Mesenchymal stem cell (in vitro differentiated cells and primary cell): ENCODE measurements at places on chromosomes 11 and 22.

GRCh38 chr22:21780259-21780658, 44.7 kb upstream of the YPEL1 start:
- no peak for DNase-seq

- DNase-seq, result peak; percentile 99
These were observed 56.9 kb upstream of the PRSS23 start for GRCh38 chr11:86743223-86744118.

DNA sequence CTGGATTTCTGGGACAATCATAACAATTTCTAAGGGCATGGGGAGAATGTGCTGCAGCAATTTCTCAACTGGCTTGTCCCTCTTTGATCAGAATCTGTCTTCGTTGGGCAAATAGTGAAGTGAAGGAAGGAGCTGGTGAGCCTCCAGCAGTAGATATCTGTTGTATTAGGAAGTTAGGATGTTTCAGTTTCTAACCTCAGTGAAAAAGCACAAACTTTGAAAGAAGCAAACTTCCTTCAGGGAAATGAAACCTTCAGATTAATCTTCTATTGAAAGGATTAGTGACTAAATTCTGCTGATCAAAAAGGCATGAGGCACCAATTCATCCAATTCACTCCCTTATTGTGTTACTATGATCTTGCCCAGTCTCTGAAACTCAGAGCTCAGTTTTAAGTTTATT, 24.3 kb downstream of the LMO2 start:
- DNase-seq, result no peak

GRCh38 chr11:19843079-19843478, 130.4 kb downstream of the NAV2 start:
- no peak for DNase-seq

- DNase-seq, result peak; percentile 31
These were observed 14.3 kb upstream of the EFCAB6 start for GRCh38 chr22:43826142-43827002.

DNA sequence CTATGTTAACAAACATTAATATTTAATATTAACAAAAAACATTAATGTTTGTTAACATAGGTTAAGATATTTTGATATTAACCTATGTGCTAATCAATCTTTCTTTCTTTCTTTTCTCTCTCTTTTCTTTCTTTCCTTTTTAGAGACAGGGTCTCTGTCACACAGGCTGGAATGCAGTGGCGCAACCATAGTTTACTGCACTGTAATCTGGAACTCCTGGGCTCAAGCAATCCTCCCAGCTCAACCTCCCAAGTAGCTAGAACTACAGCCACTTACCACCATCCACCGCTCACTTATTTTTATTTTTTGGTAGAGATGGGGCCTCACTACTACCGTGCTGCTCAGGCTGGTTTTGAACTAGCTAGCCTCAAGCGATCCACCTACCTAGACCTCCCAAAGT, 13.2 kb downstream of the SIK3 start:
- DNase-seq, result peak; percentile 48

GRCh38 chr11:10696468-10697322, 3.1 kb upstream of the IRAG1 start:
- no peak for DNase-seq

- no peak for DNase-seq
These were observed 103.4 kb downstream of the MSANTD4 start for GRCh38 chr11:105918600-105918999.

- no peak for DNase-seq
These were observed 269.2 kb upstream of the SYN3 start for GRCh38 chr22:33327348-33327860.

DNA sequence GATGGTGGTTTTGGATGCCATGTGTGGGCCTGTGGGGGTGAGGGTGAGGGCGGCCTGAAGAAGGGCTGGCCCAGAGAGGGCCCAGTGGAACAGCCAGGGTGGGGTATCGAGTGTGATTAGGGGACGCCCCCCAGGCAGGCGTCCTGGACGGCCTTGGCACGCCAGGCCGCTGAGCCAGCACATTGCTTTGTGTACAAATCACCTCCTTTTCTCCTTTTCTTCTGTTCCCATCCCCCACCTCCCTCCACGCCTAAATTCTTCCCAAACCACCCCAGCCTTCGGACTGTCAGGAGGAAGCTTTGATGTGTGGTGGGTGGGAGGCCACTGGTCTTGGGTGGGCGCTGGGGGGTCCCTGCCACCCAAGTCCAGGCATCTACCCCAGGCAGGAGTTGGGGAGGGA, 7.8 kb upstream of the CD248 start:
- peak; percentile 49 for DNase-seq

- DNase-seq, result peak; percentile 77
These were observed 23.5 kb downstream of the TP53I11 start for GRCh38 chr11:44927174-44927661.

DNA sequence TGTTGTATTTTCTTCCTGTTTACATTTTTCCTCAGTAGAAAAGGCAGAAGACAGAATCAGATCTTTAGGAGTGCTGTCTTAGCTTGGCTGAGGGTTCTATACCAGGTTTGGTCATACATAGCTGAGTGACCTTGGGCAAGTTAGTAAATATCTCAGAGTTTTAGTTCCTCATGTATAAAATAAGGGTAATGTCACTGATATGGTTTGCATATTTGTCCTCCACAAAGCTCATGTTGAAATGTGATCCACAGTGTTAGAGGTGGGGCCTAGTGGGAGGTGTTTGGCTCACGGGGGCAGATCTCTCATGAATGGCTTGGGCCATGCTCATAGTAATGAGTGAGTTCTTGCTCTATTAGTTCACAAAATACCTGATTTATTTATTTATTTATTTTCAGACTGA, 7.5 kb upstream of the HTR3A start:
- no peak for DNase-seq

DNA sequence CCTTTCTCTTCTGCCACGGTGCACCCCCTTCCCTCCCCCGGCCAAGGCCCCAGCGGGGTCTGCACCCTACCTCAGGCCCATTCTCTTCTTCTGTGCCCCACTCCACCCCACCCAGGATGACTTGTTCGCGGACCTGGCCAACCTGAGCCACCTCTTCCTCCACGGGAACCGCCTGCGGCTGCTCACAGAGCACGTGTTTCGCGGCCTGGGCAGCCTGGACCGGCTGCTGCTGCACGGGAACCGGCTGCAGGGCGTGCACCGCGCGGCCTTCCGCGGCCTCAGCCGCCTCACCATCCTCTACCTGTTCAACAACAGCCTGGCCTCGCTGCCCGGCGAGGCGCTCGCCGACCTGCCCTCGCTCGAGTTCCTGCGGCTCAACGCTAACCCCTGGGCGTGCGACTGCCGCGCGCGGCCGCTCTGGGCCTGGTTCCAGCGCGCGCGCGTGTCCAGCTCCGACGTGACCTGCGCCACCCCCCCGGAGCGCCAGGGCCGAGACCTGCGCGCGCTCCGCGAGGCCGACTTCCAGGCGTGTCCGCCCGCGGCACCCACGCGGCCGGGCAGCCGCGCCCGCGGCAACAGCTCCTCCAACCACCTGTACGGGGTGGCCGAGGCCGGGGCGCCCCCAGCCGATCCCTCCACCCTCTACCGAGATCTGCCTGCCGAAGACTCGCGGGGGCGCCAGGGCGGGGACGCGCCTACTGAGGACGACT, 15.9 kb downstream of the RTN4RL2 start:
- DNase-seq, result no peak

GRCh38 chr11:1111545-1112212, 37.0 kb downstream of the MUC2 start:
- no peak for DNase-seq

DNA sequence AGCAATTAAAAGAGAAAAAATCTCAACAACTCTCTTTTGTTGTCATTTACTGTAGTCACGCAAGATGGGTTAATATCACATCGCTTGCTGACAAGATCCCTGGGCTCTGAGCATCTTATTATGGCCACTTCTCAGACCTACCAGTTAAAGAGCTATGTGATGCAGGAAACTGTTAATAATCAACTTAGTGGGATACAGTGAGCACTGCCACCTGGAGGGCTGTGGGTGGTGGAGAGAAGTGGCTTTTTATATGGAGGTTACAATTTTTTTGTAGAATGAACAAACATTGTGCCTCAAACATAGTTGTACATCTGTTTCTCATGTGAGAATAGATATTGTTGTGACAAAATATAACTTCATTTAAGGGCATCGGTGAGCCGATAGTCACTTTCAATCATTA, 181.0 kb downstream of the TENM4 start:
- no peak for DNase-seq

DNA sequence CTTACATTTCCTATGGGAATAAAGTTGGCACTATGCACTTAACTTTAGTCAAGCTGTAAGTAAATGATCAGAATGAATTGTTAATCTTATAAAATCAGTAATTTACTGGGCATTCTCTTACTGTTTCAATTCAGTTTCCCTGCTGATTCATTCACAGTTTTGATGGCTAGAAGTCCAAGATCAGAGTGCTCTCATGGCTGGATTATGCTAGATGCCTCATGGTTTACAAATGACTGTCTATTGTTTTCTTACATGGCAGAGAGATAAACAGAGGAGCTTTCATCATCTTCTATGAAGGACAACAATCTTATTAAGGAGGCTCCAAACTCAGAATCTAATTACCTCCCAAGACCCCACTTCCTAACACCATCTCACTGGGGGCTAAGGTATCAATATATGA, 135.1 kb upstream of the CARD18 start:
- no peak for DNase-seq

- peak; percentile 12 for DNase-seq
These were observed 19.5 kb downstream of the CLTCL1 start for GRCh38 chr22:19271856-19272535.

DNA sequence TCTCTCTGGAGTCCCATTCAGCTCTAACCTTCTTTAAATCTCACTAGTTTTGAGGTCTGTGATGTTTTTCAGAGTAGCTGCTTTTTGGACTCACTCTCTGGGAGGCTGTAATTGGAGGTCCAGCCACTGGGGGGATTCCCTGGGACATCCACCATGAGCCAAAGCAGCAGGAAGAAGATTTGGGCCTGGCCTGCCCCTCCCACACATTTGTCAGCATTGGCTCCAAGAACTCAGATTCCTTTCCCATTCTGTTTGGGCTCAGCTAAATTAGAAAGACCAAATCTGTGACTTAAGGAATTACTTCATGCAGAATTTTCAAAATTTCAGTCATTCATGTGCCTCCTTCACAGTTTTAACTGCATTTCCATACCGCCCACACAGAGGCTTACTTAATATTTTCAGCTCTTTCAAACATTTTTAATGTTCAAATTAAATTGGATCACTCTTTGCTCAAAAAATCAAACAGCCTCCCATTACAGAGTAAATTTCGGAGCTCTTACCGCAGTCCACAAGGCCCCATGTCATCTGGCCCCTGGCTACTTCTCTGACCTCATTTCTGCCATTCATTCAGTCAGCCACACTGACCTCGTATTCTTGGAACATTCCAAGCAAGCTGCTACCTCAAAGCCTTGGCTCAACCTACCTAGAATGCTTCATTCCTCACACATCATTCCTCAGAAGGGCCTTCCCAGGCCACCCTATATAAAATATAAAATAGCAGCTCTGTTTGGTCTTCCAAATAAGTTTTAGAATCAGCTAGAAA, 54.5 kb upstream of the RRAS2 start:
- no peak for DNase-seq

GRCh38 chr11:94928117-94928990, 45.0 kb downstream of the CWC15 start:
- DNase-seq, result peak; percentile 52

GRCh38 chr22:46373921-46374662, 38.6 kb downstream of the TRMU start:
- DNase-seq, result no peak

DNA sequence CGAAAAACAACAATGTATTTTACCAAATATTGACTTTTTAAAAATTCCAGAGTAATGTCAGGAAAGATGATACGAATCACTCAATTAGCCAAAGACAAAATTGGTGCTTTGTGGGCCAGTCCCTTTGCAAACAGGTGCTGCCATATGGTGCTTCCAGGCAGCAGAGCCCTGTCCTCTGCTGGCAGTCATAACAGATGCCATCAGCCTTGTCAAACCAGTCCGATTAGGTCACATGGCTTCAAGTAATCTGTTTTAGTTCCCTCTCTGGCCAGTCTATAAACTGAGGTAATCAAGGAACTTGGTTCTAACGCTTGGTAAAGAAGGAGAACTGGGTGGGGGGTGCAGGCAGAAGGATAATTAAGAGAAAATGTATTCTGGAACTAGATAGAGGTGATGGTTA, 49.1 kb upstream of the CAPRIN1 start:
- no peak for DNase-seq

GRCh38 chr22:33255791-33256190, 197.6 kb upstream of the SYN3 start:
- DNase-seq, result no peak

- DNase-seq, result no peak
These were observed 1417.4 kb downstream of the TBC1D22A start for GRCh38 chr22:48179571-48180546.

GRCh38 chr11:45834298-45834756, 12.9 kb upstream of the CRY2 start:
- no peak for DNase-seq

- peak; percentile 60 for DNase-seq
These were observed 37.6 kb upstream of the TMEM135 start for GRCh38 chr11:86999859-87000753.

DNA sequence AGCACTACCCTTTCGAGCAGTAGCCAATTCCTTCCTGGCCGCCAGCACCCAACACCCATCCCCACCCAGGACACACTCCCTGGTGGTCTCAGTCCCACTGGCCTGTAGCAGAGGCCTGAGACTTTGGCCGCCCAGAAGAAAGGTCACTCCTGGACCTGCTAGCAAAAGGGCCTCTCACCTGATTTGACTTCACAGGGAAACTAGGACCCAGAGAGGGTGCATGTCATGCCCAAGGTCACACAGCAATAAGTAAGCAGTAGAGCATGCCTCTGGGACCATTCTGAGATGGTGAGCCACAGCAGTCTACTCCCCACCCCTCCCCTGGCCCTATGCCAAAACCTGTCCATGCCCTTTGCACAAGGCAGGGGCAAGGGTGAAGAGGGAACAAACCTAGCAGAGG, 7.3 kb downstream of the ARRB1 start:
- no peak for DNase-seq

- no peak for DNase-seq
These were observed 121.1 kb upstream of the GUCY1A2 start for GRCh38 chr11:107139396-107139795.

- DNase-seq, result no peak
These were observed 9.8 kb upstream of the GRK3 start for GRCh38 chr22:25554689-25555088.

GRCh38 chr11:45156741-45157140, 10.3 kb downstream of the PRDM11 start:
- DNase-seq, result no peak
